CD4-positive, alpha-beta T cell treated with Interferon gamma for 1 hour (primary cell): ENCODE measurements at places on chromosomes 2 and 18.

GRCh38 chr2:112485849-112486248 lies 3.9 kb downstream of the TTL start:
- no peak for DNase-seq

- no peak for DNase-seq
These were observed 174.9 kb downstream of the LAMA1 start for GRCh38 chr18:6942742-6943141.

DNA sequence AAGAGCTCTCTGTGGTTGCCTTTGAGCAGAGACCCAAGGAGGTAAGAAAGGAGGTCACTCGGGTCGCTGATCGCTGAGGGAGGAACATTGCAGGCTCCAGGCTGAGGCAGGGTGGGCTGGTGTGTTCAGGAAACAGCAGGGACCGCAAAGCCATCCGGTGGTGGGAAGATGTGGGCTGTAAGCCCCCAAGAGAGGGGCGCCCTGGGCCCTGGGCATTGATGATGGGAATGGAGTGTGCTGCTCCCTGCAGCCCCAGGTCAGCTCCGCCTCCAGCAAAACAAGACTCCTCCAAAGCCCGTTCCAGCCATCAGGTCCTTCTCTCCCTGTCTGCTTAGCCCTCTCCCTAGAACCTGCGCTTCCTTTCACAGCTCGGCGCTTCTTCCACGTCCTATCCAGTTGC lies 229.7 kb downstream of the KLHL29 start:
- no peak for DNase-seq

- peak; percentile 31 for DNase-seq
These were observed 167.5 kb downstream of the BCL2 start for GRCh38 chr18:63152096-63152495.

DNA sequence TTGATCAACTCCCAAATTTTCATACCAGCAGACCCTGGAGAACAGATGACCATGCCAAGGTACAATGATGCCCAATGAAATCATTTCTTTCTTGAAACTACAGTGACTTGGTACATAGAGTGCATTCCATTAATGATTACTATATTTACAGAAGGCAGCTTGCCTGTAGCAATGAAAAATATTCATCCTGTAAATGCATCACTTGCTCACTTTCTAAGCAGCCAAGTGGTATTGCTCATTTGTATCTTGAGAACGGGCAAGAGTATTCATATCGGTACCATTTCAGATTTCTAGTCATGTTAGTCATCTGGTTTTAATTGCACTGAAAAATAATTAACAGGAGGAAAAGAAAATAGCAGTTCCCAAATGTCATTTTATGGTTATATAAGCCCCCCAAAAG lies 59.6 kb downstream of the VIL1 start:
- DNase-seq = no peak

- no peak for DNase-seq
These were observed 454.9 kb upstream of the CHAC2 start for GRCh38 chr2:53312721-53313120.

GRCh38 chr2:68847751-68848150 lies 23.4 kb downstream of the BMP10 start:
- DNase-seq = no peak

GRCh38 chr2:183059561-183059960 lies 19.0 kb upstream of the DUSP19 start:
- DNase-seq = no peak

- no peak for DNase-seq
These were observed 86.7 kb upstream of the ZEB2 start for GRCh38 chr2:144606466-144607095.

GRCh38 chr18:80132180-80132812 lies 23.2 kb downstream of the ADNP2 start:
- no peak for DNase-seq

DNA sequence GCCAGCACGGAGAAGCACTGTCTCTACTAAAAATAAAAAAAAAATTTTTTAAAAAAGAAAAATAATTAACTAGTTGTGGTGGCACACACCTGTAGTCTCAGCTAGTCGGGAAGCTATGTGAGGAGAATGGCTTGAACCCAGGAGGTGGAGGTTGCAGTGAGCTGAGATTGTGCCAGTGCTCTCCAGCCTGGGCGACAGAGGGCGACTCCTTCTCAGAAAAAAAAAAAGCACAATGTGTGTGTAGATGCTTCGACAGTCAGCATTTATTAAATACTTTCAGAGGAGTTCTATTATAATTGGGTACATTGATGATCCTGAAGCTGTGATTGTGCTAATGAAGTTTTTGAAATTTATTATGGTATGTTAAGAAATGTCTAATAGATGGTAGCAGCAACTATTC lies 46.5 kb downstream of the XIRP2 start:
- no peak for DNase-seq

GRCh38 chr2:239157771-239158170 lies 243.0 kb downstream of the HDAC4 start:
- DNase-seq = no peak

- no peak for DNase-seq
These were observed 117.4 kb downstream of the LRRTM1 start for GRCh38 chr2:80187156-80187555.

DNA sequence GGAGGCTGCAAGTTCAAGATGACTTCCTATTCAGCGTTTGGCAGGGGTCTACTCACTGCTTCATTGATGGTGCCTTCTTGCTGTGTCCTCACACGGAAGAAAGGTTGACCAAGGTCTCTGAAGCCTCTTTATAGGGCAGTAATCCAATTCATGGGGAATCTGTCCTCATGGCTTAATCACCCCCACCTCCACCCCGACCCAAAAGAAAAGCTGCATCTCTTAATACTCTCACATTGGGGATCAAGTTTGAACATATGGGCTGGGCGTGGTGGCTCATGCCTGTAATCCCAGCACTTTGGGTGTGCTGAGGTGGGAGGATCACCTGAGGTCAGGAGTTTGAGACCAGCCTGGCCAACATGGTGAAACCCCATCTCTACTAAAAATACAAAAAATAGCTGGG lies 36.4 kb upstream of the HNMT start:
- DNase-seq = no peak
